ENCODE measurements at places on chromosomes 6 and 20.

GRCh38 chr6:79635232-79635543 is 4.1 kb downstream of the SH3BGRL2 start:
- DNase-seq = no peak

- no peak for DNase-seq
Measured at GRCh38 chr6:3612341-3613041, 139.0 kb downstream of the PXDC1 start.

- no peak for DNase-seq
Measured at GRCh38 chr6:115899730-115900282, 160.9 kb downstream of the FRK start.

GRCh38 chr6:39263303-39264037 is 34.2 kb upstream of the KCNK5 start:
- no peak for DNase-seq

- DNase-seq = no peak
Measured at GRCh38 chr6:84150705-84151104, 76.7 kb downstream of the CEP162 start.

All from right hindlimb (tissue), 1 donor.